GM19239 (cell line): ENCODE measurements at places on chromosomes 3 and 15.

DNA sequence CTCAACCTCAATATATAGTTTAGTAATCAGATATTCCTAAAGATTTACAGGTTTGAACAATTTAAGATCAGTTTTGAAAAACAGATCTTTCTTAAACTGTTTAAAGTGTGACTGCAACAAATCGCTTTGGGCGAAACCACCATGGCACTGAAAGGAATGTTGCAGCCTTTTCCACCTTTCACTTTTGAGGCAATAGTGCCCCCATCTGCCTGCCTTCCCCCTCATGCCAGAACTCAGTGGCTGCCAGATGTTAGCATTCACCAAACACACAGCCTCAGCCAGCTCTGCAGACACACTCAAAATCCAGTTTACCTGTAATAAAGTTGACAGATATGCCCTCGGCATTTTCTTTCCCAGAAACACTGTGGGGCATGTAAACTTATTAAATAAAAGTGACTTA, 3.3 kb downstream of the LYSMD4 start:
- DNase-seq, result no peak

- no peak for DNase-seq
Observed at GRCh38 chr15:70153921-70154717, 56.4 kb upstream of the TLE3 start.

DNA sequence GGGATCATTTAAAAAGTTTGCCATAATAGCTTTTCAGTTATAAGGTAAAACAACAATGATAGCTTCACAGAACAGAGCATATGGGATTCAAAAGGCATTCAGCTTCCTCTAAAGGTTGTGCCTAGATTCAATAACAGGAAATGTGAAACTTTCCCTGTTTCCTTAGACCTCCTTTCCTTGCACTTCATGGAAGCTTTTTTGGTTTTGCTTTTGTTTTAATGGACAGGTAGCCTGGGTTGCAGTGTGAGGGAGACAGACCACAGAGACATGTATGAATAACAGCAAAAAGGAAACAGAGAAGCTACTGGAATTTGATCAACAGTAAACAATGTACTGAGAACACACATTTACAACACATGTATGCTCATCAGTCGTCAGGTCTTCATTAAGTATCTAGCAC, 2.3 kb upstream of the TNFAIP8L3 start:
- no peak for DNase-seq

GRCh38 chr3:177878192-177878591, 658.0 kb upstream of the KCNMB2 start:
- no peak for DNase-seq

- no peak for DNase-seq
Observed at GRCh38 chr3:113174304-113174703, 37.1 kb upstream of the BOC start.

GRCh38 chr3:30203301-30203700, 403.1 kb upstream of the TGFBR2 start:
- no peak for DNase-seq

- no peak for DNase-seq
Observed at GRCh38 chr3:126528800-126529541, 5.0 kb downstream of the CHST13 start.

GRCh38 chr3:3806856-3807255, 7.6 kb downstream of the LRRN1 start:
- DNase-seq, result no peak

DNA sequence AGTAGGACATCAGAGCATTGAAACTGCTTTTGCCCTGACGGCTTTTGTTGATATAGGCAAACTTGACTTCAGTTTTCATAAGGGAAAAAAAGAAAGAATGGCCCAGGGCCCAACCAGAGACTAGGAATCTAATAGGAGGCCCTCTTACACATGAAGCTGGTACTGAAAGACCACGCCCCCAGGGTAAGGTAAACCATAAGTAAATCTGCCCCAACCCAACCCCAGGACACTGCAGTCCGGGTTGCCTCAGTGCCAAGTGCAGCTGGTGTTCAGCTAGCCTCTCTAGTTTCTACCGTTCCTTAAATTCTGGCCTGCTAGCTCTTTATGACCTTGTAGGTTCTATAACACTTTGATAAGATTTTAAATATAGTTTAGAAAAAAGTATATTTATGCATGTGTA, 136.7 kb downstream of the AQP9 start:
- no peak for DNase-seq

DNA sequence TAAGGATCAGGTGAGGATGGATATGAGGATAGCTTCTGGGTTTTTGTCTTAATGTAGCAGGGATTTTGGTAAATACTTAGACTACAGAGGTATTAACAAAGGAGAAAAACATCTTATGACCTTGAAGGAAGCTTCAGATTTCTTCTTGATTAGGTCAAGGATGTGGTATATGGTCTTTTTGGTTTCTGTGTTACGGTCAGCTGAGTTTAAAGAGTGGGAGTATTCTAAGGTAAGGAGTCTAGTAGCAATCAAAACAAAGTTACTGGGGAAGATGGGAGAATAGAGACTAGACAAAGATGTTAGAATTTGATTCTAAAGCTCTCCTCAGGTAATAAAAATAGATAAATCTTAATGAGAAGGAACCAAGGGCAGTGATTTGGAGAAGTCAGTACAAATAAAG, 6.2 kb downstream of the HMG20A start:
- DNase-seq, result no peak

GRCh38 chr15:59410391-59410896, 27.5 kb upstream of the FAM81A start:
- no peak for DNase-seq

DNA sequence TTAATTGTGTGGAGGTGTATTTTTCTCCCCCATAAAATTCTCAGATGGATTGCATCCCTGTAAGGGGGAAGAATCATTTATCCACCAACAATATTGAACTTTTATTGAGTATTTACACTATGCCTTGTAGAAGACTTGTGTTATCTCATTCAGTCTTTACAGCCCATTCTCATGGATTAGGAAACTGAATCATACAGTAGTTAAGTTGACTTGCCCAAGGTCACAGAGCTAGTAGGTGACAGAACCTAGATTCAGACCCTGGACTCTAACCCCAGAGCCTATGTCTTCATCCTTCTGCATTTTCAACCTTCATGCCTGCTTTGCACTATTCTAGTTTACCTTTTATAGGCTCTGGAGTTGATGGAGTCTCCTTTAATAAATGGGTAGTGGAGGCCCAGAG, 226.8 kb downstream of the LPP start:
- no peak for DNase-seq

DNA sequence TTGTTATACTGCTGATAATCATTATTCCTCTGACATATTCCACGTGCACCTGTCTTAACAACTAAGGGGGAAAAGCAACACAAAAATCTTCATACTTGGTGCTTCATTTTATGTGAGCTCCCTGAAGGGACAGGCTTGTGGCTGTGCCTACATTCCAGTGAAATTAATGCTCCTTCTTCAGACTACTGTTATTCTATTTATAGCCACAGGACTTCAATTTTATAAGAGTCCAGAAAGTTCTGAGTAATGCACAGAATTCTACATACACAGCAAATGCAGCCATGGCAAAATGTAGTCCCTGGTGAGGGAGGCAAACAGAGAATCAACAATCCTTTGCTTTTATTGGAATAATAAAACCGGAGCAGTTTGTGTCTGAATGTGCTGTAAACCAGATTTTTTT, 417.1 kb downstream of the RBMS3 start:
- no peak for DNase-seq

GRCh38 chr15:53753813-53754212, 5.7 kb downstream of the WDR72 start:
- no peak for DNase-seq

- DNase-seq, result no peak
Observed at GRCh38 chr3:106125321-106125720, 256.5 kb upstream of the CBLB start.

DNA sequence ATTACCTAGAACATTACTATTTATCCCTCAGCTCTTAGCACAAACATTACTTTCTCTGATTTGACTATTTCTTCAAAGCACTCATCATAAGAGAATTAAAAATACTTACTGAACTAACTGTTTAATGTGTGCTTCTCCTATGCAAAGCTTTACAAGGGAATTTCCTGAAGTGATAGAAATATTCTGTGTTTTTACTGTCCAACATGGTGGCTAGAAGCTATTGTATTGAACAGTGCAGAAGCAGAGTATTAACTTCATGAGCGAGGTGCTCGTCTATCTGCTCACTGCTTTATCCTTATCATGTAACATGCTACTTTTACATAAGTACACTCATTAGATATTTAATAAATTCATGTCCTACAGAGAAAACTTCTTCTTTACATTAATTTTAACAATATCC, 239.1 kb downstream of the ISL2 start:
- no peak for DNase-seq

GRCh38 chr3:139689122-139689521, 11.3 kb upstream of the NMNAT3 start:
- no peak for DNase-seq

GRCh38 chr3:175404027-175404426, 544.9 kb downstream of the NAALADL2 start:
- DNase-seq, result no peak

- DNase-seq, result no peak
Observed at GRCh38 chr3:118842147-118842863, 192.3 kb downstream of the IGSF11 start.

DNA sequence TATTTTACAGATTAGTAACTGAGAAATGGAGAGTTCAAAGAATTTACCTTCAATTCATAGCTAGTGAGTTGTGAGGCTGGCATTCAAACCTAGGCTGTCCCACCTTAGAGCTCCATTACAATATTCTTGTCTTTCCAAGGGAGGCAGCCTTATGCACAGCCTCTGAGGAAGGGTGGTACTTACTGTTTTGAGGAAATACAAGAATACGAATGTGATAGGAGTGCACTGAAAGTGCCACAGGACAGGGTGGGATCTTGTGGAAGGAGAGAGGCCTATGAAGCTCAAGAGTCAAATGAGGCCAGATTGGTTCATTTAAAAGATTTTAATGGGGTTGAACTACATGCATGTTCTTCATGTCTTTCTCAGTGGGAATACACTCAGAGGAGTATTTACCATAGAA, 86.3 kb downstream of the ARIH1 start:
- DNase-seq, result no peak

DNA sequence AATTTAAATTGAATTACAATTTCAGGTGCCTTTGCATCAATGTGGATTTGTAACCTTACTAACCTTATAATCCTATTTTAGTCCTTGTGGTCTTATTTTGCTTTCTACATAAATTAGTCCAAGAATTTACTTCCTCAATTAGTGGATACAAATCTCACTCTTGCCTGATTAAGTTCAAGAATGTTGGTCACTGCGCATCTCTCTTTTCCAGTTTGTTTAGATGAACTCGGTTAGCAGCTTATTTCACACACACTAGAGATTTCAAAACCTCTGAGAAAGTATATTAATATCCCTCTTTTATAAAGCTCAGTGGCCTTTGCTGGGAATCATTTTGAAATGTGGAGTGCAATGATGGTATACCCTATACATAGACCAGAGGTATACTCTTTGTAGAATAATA, 243.4 kb downstream of the DTWD1 start:
- no peak for DNase-seq

GRCh38 chr3:129233538-129233937, 15.9 kb upstream of the COPG1 start:
- DNase-seq, result peak; percentile 79

DNA sequence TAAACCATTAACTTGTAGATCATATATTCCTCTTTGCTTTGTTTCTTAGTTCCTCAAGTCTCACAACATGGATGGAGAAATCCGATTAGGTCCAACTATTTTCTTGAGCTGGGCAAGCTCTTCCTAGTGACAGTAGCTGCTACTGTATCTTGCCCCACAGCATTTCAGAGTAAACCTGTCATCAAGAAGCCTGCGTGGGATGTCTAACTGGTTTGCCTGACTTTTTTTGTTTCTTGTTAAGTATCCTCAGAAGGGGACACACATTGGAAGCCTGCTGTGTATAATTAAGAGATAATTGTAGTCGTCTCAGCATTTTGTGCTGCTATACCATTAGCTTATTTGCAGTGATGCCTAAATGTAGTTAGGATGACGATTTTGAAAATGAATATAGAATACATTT, 29.3 kb upstream of the STT3B start:
- DNase-seq, result no peak

GRCh38 chr3:72299823-72300222, 514.9 kb upstream of the PROK2 start:
- DNase-seq, result no peak

GRCh38 chr3:170162052-170162451, 19.5 kb downstream of the PHC3 start:
- no peak for DNase-seq

DNA sequence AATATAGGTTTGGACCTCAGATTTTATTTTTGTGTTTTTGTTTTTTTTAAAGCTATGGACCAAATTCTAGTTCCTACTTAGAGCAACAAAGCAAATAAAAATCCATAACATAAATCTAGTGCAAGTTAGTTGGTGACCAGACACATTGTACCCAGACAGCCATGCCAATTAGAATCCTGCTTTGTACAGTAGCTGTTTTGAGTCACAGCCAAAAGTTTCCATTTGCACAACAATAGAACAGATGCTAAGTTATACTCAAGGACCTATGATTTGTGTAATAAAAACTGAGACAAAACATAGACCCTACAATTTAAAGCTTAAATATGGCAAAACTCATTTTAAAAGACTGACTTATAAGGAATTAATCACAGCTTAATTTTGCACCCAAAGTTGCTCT, 513.1 kb upstream of the CBLB start:
- DNase-seq, result no peak

GRCh38 chr3:30098243-30098642, 508.2 kb upstream of the TGFBR2 start:
- no peak for DNase-seq

DNA sequence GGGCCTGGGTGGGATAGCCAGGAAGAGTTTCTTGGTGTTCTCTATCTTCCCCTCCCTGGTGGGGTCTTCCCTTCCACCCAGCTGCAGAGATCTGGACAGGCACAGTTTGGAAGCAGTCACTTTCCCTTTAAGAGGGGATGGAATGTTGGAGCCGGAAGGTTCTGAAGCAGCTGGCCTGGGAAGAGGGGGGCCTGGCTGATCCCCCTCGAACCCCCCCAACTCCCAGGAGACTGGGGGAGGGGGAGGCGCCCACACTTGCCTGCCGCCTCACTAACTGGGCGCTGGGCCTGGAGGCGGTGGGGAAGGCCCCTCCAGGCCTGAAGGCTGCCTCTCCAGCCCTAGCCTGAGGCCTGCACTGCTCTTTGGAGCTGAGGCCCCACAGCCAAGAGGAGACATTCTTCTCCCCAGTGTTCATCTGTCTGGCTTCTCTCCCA, 1.4 kb downstream of the DVL3 start:
- DNase-seq, result no peak
